CD4-positive, alpha-beta T cell treated with Interleukin-6 for 4 hours (primary cell): ENCODE measurements at places on chromosomes 11 and 22.
A peak's percentile ranks its signal among the peaks of the same experiment; 100 is the strongest.

GRCh38 chr11:75532200-75533048, 6.7 kb upstream of the GDPD5 start:
- DNase-seq, result peak; percentile 87

GRCh38 chr11:95247883-95248282, 16.9 kb upstream of the SESN3 start:
- DNase-seq, result no peak

GRCh38 chr11:134289789-134290188, 13.6 kb downstream of the GLB1L3 start:
- DNase-seq, result no peak

- peak; percentile 95 for DNase-seq
Measured at GRCh38 chr11:108467091-108467823, at the start of gene C11orf65. Gene C11orf65, minus strand, starts transcription at chr11:108467529. Its CDS starts 5,970 bp downstream, at chr11:108461559.

GRCh38 chr22:25060522-25061071, 108.1 kb downstream of the KIAA1671 start:
- peak; percentile 33 for DNase-seq

DNA sequence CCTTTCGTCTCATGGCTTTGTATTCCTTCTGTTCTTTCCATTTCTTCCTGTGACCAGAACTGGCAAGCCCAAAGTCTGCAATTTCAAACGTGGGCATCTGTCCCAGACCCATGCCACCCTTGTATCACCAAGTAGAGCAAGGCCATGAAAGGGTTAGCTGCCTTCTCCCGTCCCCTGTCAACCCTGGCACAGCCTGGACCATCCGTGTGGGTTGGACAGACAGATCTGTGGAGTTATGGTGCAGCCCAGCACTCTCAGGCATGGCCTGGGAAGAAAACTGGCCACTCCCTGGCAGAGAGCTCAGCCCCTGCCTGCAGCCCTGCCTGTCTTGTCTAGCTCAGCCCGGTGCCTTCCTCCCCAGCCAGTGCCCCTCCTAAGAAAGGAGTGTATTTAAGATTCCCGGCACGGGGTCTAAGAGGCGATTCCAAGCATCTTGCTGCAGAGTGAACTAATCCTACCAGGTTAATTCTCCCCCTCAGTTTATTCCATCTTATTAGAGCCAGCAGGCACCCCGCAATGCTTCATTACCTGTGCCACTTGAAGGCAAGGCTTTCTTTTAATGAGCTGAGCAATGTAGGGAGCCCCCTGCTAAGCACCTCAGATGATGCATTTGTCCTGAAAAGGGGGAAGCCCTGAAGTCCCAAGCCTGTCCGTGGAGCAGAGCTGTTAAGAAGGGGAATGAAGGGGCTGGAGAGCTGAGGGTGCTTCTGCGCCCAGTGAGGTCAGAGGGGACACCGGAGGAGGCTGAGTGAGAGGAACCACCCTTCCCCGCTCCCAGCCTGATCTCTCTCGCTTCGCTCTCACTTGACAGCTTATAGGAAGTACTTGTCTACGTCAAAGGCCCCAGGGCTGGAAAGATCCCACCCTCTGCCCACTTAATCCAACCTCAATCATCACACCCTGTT, 130.6 kb downstream of the SPATA19 start:
- no peak for DNase-seq

DNA sequence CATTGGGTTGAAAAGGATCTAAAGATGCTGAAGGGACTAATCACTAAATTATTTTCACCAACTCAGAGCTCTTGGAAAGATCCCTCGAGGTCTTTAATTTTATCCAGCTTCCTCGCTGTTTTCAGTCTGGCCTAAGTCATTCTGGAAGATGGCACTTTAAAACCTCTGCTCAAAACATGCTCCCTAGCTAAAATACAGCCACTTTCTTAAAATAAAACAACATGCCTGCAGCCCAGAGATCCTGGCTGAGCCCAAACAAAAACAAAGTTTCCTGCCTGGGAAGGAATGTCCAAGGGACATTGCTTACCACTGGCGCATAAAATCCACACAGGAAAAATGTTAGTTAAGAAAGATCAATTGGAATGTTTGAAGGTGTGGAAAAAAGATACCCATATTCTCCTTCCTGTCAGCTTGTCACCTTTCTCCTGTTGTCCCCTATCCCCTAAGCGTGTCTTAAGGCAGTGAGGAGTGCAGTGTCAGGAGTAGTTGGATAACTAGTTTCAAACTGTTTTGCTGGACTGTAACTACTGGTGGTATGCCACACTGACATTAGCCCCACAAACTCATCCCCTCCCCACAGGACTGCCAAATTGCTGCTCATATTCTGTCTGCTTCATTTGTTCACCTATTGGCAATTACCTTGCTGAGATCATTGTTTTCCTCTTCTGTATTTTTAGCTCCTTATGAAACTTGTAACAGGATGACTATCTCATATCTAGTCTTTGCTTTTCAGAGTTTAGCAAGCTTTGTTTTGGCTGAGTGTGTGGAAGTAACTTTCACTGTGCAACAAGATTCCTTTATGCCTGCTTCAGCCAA, 108.3 kb upstream of the SESN3 start:
- no peak for DNase-seq

DNA sequence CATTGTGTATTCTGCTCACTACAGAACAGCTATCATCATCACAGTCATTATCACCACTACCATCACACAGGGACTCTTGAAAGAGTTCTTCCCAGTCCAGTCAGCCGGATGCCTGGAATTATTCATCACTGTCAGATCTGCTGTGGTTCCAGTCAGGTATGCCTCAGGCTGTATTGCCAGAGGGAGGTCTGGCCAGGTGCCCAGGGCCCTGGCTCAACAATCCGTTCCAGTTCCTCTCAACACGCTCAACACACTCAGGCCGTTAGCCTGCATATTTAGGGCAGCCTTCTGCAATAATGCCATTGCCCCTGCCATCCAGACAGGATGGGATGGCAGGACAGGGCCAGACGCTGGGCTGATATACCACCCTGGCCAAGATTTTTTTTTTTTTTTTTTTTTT, 28.6 kb upstream of the RASL10A start:
- no peak for DNase-seq

DNA sequence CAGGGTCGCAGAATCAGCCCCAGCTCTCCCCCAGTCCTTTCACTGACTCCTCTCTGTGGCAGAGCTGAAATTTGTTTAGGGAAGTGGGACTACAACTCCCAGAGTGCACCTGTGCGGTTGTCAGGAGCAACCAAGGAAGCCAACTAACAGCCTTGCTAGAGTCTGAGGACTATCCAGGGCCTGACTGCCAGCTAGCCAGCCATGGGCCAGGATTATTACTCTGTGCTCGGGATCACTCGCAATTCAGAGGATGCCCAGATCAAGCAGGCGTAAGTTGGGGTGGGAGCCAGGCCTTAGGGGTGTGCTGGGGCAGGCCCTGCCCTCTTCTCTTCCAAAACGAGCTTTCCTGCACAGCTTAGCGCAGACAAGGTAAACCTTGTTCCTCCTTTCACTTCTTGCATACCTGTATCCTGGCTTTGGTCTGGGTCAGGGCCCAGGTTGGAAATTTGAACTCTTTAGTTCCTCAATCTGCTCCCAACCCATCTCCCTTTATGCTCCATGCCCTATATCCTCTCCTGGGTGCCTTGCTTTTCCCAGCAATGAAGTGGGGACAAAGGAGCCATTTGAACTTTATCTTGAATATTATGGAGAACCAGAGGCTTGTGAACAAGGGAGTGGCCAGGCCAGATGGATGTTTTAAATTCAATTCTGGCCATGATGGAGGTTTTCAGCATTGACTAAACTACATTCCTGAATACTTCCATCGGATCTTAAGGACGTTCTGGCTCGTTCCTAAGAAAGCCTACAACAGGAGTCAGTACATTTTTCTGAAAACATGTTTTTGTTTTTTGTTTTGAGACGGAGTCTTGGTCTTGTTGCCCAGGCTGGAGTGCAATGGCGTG, at the start of gene DNAJB13:
DNAJB13 (plus strand) TSS at position 158 of the 842 bp plus-strand sequence; CDS start at position 202, 44 bp downstream.
- no peak for DNase-seq

GRCh38 chr11:57001674-57002401, 13.1 kb downstream of the OR5AK2 start:
- no peak for DNase-seq

DNA sequence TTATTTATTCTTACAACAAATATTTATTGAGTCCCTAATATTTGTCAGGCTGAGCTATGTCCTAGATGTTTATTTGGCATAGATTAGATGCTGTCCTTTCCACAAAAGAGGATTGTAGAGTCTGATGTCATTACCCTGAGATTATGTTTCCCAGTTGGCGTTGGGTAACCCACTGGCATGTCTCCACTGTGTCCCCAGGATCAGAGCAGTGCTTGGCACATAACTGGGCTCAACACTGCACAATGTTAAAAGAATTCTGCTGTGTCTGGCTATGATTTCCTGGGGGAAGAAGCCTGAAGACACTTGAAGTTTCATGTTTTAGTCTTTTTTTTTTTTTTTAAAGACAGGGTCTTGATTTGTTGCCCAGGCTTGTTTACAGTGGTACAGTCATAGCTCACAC, 4.0 kb downstream of the RCN1 start:
- no peak for DNase-seq

- no peak for DNase-seq
Measured at GRCh38 chr11:121304759-121305158, 12.2 kb downstream of the SC5D start.

DNA sequence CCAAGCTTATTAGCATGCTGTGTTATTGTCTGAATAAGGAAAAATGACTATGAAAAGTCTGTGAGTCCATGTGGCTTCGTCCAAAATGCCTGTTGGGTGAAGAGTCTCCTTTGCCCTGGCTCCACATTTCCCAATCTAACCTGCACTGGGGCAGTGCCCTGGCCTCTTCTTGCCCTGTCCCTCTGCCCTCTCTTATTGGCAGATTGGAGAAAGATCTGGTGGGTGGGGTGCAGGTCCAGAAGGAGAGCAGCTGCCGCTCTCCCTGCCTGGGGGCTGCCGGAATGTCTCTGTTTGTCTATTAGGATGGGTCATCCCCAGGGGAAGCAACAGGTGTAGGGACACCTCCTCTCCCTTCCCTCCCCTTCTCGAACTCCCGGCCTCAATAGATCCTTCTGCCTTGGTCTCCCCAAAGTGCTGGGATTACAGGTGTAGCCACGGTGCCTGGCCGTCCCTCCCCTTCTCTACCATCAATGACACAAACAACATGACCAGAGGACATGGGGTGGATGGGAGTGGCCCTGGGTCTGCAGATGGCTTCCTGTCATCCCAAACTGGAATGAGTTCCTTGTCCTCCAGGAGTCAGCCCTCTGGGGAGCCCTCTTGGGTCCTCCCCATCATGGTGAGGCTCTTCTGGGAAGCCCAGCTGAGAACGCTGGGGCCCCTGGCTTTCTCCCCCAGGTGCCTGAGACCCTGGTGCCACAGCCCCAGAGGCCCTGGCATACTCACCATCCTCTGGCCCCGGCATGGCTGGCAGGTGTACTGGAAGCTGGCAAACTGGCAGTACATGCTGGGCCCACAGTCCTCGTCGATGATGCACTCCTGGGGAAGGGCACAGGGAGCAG, 40.5 kb downstream of the DKK3 start:
- DNase-seq, result no peak

GRCh38 chr11:92295175-92296137, 70.8 kb downstream of the FAT3 start:
- DNase-seq, result no peak

- no peak for DNase-seq
Measured at GRCh38 chr11:32039149-32039548, 51.7 kb upstream of the RCN1 start.

GRCh38 chr11:122743097-122743741, 87.7 kb downstream of the UBASH3B start:
- DNase-seq, result no peak

- no peak for DNase-seq
Measured at GRCh38 chr11:21295508-21295907, 626.1 kb downstream of the NELL1 start.

GRCh38 chr11:38046571-38047135, 1448.6 kb upstream of the RAG2 start:
- no peak for DNase-seq

GRCh38 chr11:64918017-64918416, 1.0 kb upstream of the ATG2A start:
- DNase-seq, result peak; percentile 17

- no peak for DNase-seq
Measured at GRCh38 chr22:27795053-27795452, 6.5 kb downstream of the MN1 start.

- no peak for DNase-seq
Measured at GRCh38 chr11:87081358-87081757, 43.6 kb downstream of the TMEM135 start.

DNA sequence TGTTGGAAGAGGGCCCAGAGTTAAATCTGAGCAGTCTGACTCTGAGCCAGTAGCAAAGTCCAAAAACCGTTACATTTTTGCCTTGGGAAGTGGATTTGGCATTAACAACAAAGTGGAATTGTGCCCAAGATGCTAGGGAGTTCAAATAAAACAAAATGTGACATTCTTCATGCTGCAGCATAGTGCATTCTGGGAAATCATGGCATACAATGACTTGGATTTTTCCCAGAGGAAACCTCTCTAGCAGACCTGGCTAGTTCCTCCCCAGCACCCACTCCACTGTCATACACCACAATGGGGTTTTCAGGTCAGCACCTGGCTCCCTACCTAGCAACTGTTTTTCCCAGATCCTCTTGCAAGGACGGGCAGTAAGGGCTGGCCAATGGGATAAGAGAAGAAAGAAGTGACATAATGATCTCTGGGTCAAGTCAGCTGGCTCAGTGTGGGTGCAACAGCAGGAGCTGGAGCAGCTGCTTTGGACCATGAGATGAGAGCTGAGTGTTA, 24.8 kb upstream of the CYB5R3 start:
- DNase-seq, result no peak

- DNase-seq, result peak; percentile 28
Measured at GRCh38 chr11:96259134-96259830, 83.7 kb downstream of the MAML2 start.

- no peak for DNase-seq
Measured at GRCh38 chr11:17596711-17597110, 49.7 kb downstream of the OTOG start.

DNA sequence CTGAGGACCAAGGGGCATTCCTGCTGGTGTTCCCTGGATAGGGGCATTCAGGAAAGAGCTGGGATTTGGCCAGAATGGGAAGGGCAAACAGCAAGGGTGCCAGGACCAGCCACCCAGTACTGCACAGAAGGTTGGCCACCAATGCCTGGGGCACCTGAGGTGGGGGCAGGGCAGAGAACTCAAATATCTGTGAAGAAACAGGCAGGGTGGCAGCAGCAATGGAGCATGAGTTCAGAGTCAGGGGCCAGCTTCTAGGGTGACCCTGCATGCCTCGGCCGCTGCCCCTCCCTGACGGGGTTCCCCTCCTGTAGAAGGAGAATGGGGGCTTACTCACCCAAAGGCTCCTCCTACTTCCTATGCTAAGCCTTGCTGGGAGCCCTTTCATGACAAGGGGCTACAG, 79.3 kb upstream of the SHANK2 start:
- DNase-seq, result no peak
